B cell (primary cell): ENCODE measurements at places on chromosomes 3 and 15.

- no peak for DNase-seq
These were observed 4.1 kb downstream of the DET1 start for GRCh38 chr15:88542342-88542733.

DNA sequence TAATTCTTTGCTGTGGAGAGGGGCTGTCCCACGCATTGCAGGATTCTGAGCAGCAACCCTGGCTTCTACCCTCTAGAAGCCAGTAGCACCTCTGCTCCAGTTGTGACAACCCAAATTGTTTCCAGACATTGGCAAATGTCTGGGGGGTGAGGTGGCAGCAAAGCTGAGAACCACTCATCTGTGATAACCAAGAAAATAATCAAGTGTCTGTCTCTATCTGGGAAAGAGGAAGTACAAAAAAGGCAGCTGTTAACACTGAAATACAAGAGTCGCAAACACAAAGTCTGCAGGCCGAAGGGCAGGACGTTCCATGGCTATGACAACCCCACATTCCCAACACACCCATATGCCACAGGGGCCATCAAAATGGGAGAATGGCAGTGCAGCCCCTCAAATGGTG is 42.2 kb upstream of the GNB5 start:
- DNase-seq = peak; percentile 85

- DNase-seq = no peak
These were observed 553 bp upstream of the SEC22A start for GRCh38 chr3:123201223-123201556.

- DNase-seq = no peak
These were observed 110.9 kb downstream of the IQSEC1 start for GRCh38 chr3:12962292-12962691.

- no peak for DNase-seq
These were observed 17.8 kb upstream of the P2RY12 start for GRCh38 chr3:151402349-151402748.

GRCh38 chr3:7506606-7507180 is 645.8 kb downstream of the GRM7 start:
- DNase-seq = no peak

GRCh38 chr3:127206154-127206553 is 13.2 kb downstream of the PRR23E start:
- no peak for DNase-seq

GRCh38 chr3:7659079-7659478 is 798.2 kb downstream of the GRM7 start:
- no peak for DNase-seq

DNA sequence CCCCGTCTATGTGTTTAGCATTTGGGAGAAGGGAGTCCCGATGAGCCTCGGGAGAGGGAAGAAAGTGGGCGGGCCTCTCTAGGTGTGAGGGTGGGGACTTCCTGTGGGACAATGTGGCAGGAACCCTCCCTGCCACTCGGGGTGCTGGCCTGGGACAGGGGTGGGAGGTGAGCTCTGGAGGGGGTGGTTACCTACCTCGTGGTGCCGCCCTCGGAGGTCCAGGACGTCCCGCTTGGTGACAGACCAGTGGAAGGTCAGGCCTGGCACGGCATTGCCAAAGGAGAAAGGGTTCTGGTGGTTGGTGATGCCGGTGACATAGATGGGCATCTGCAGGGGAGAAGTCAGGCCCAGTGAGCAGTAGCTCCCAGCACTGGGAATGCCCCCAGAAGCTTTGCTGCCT is 83.5 kb downstream of the NUP210 start:
- no peak for DNase-seq

DNA sequence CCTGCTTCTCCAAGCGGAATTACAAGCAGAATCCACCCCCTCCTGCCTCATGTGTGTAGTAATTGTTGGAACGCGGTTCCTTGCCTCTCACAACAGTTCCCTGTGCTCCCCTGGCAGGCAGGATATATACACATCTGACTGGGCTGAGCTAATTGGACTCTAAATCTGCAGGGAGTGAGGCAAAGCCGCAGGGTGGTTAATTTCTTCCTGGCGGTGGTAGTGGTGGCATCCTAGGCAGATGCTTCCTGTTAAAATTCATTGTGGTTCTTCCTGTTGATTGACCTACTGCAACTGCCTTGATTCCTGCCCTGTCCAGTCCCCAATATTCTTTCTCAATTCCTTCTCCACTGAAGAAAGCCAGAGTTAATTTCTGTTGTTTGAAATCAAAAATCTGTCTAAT is 202.9 kb upstream of the PROK2 start:
- no peak for DNase-seq

DNA sequence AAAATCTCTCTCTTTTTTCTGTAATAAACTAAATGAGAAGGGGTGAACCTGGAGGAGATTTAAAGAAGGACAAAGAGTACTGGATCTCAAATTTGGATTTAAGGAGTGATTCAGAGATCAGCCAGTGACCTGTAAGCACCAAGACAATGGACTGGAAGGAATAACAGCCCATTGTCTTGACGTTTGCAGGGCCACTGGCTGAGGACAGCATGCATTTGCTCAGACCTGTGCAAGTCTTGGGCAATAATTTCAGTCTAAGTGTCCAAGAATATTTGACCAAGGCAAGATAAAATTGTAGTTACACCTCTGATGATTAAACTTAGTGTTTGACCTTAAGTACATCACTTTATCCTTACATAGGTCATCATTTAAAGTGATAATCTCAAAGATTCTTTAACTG is 55.8 kb upstream of the OSTN start:
- DNase-seq = no peak

- no peak for DNase-seq
These were observed 3.4 kb downstream of the TSC22D2 start for GRCh38 chr3:150411546-150411945.

- no peak for DNase-seq
These were observed 12.8 kb upstream of the WDR49 start for GRCh38 chr3:167666563-167666962.
